ENCODE measurements at places on chromosomes 5 and 9.
A peak's percentile ranks its signal among the peaks of the same experiment; 100 is the strongest.

- no peak for DNase-seq
Measured at GRCh38 chr9:129879103-129879699, 43.9 kb downstream of the USP20 start.

DNA sequence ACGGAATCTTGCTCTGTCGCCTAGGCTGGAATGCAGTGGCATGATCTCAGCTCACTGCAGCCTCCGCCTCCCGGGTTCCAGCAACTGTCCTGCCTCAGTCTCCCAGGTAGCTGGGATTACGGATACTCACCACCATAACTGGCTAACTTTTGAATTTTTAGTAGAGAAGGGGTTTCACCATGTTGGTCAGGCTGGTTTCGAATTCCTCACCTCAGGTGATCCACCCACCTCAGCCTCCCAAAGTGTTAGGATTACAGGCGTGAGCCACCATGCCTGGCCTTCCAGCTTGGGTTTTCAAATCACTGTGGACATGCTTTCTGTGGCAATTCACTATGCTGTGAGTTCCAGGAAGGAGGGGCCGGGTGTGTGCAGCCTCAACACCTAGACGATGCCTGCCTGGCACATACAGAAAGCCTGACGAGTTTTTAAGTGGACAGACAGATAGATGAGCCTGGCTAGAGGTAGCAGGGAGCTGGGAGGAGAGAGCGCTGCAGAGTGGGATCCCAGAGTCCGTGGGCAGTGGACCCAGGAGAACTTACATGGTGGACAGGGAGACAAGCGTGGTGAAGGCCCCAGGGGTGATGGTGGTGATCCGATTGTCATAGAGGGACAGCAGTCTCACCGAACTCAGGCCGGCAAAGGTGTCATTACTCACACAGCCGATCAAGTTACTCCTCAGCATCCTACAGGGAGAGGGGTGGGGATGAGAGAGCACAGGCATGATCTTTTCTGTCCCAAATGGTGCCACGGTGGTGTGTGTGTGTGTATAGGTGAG lies 173.4 kb upstream of the PANK3 start:
- peak; percentile 15 for DNase-seq

GRCh38 chr5:78816143-78816765 lies 167.7 kb upstream of the LHFPL2 start:
- DNase-seq, result no peak

DNA sequence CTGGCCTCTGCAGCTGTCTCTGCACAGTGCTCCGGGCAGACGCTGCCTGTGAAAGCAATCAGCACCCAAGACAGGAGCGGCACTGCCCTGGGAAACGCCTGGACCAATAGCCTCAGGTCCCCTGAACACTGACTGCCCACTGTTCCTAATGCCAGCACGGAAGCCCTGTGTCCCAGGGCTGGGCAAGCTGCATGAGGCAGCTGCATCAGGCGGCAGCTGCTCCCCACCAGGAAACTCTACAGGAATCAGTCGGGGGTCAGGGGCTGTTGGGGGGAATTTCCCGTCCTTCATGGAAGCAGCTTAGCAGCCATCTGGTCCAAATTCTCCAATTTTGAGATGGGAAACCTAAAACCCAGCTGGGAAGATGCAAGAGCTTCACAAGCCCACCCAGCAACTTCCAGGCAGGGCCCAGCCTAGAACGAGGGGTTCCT lies 118.6 kb downstream of the VAV2 start:
- DNase-seq, result no peak

DNA sequence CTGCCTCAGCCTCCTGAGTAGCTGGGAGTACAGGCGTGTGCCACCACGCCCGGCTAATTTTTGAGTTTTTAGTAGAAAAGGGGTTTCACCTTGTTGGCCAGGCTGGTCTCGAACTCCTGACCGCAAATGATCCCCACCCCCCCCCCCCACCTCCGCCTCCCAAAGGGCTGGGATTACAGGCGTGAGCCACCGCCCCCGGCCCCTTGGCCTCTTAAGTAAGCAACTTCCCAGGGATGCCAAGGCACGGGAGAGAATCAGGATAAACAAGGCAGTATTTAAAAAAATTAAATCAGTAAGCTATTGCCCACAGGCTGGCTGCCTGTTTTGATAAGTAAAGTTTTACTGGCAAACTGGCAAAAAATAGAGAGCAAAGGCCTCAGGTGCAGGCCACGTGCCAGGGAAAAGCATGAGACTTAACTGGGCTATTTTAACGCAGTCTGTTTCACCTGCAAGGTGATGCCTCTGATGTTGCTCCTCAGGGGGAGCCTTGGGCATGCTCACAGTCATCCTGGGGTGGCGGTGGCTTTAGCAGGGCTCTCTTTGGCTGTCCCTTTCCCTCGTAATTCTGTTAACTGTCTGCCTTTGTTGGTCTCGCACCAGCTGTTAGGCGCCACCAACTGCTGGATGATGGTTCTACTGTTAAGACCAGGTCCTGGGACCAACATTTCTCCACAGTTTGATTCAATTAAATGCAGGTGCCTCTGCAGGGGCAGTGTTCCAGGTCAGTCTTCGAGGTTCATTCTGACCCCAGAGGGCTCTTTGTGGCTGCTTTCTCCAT lies 19.4 kb upstream of the RNF130 start:
- DNase-seq, result peak; percentile 49

DNA sequence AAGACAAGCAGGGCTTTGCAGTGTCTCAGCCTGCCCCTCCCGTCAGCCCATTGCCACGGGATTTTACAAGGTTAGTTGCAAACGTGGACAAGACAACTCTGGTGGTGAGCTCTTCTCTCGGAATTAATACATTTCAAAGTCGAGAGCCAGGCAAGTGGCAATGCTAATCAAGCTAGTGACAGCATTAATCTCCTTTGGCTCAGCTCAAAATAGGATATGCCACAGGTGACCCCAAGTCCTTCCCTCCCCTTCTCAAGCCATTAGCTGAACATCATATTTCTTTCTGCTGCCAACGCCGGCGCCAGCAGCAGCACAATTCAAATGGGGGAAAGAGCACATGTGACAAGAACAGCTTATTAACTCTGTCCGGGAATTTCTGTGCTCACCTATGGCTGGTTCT lies 190.1 kb downstream of the ATPSCKMT start:
- DNase-seq, result no peak

DNA sequence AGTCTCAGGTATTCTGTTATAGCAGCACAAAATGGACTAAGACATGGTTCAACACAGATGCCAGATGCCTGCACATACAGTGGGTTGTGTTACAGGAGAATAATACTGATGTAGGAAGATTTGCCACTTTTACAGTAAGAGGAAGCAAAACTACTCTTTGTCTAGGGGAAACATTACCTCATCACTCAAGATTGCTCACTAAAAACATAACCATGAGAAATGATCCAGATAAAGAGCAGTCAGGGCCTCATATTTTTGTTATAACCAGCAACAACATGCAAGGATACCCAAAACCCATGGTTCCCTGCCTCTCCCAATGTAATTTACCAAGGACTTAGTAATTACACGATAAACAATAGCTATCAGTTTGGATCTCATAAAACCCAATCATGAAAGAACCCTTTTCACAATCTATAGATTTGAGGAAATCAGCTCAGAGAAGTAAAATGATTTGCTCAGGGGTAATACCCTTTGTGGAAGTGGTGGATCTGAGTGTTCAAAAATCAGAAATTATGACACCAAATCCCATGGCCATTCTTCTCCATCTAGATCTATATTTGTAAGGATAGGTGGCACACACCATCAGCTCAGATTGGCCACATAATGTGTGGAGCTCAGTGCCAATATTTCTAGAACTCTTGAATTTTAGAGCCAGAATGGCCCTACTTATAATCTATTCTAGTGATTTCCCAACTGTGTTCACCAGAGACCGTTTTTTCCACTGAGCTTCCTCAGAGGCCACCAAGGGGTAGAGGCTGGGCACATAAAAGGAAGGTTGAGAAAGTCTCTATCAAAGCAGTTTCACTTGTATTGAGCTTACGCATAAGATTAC lies 27.8 kb downstream of the DPYSL3 start:
- DNase-seq, result no peak

DNA sequence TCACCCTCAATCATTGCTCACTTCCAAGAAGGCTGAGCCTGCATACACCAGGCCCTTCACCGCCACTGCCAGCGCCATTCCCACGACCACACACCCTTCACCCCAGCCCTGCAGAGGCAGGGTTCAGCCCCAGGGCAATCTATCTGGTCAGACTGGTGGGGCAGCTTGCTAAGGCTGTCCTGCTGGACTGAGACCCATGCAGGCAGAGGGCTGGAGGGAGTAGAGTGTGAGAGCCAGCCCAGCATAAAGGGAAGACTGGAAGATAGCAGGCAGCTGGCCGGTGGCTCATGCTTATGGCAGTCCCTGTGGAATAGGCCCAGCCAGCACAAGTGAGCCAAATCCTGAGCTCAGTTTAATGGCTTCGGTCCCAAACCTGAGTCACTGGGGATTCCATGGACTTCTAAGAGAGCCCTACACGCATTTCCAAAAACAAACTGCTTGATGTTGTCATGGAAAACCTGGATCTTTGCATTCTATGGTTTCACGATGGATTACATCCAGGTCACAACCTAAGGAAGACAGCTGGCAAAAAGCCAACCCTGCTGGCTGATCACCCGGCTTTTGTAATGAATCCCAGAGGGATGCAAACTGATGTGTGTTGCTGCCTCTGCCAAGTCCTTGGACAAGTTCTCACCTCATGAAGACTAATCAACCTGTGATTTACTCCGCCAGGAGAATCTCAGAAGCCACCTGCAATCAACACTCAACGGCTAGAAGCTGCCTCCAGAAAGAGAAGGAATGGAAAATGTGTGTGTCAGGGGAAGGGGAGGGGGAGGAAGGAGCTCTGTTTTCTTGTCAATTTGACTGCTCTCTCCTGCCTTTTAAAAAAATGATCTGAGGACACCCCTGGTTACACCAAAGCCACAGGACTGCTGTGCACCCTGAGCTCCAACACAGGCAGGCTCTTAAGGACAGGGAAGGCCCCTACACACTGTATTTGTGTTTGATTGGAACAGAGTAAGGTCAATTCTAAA lies 143.6 kb downstream of the LHFPL2 start:
- peak; percentile 52 for DNase-seq

DNA sequence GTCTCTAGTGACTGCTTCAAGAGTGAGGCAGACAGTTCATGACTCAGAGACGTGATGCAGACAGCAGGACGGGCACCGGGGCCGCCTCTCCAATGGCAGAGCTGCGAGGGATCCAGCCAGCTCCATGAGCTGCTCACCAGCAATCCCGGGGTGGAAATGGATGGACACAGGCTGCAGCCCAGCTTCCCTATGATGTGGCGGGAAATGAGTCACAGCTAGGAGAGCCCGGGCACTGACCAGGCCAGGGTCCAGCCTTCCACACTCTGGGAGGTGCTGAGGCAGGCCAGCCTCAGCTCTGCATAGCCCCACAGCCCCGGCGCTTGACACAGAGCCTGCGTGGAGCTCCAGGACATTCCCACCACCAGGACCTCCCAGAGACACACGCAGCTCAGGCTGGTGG lies 244.8 kb upstream of the IRX2 start:
- no peak for DNase-seq

- DNase-seq, result no peak
Measured at GRCh38 chr5:39395521-39395920, 29.3 kb downstream of the DAB2 start.

- DNase-seq, result no peak
Measured at GRCh38 chr5:79831381-79832309, 142.0 kb downstream of the CMYA5 start.

DNA sequence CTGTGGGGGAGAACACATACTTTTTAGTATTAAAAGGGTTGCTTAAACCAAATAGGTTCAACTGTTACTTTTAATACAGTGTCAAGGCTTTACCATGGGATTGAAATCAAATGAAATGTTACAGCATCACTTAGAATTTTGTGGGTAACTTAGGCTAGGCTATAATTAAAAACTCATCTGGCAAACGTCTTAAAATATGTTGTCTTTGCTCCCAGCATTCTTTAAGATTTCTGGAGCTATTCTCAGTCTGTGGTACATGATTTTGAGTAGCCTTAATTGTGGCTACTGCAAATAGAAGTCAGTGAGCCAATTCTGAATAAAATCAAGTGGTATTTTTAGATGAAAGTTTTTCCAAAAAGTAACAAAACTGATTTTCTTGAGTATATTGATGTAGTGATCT lies 30.7 kb downstream of the UHRF2 start:
- DNase-seq, result no peak

DNA sequence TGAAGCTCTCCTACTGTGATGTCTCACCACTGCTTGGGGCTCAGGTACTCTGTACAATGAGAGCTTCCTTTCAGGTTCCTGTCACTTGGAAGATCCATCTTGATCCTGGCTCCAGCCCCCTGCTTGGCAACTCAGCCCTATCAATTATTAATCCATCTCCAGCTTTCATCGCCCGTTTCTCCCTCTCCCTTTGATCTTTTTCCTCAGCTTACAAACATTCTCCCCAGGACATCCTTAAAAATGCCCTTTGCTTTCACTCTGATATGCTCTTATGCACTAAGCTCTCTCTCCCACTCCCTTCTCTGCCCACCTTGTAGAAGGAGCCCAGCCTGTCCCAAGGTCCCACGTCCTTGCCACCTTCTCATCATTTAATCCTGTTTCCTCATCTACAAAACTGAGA lies 109.0 kb downstream of the FRMD3 start:
- no peak for DNase-seq

GRCh38 chr5:164728733-164729132 lies 1223.3 kb downstream of the MAT2B start:
- DNase-seq, result no peak

- DNase-seq, result peak; percentile 81
Measured at GRCh38 chr5:61658592-61659008, 326.5 kb downstream of the ZSWIM6 start.

DNA sequence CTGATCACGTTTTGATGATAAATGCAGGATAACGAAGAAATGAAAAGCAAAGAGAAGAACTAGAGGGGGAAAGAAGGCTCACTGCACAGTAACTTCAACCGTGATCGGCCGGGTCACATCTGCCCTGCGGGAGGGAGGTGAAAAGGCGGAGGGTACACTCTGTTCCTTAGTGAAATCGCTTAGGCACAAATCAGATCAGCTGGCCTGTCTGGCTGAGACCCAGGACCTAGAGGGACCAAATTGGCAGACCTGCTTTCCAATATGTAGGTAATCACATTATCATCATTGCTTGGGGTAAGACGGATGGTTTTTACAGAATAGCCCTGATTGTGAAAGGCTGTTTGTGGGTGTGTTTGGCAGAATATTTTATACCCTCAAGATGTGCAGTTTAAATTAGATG lies 82.2 kb downstream of the SLC28A3 start:
- no peak for DNase-seq

DNA sequence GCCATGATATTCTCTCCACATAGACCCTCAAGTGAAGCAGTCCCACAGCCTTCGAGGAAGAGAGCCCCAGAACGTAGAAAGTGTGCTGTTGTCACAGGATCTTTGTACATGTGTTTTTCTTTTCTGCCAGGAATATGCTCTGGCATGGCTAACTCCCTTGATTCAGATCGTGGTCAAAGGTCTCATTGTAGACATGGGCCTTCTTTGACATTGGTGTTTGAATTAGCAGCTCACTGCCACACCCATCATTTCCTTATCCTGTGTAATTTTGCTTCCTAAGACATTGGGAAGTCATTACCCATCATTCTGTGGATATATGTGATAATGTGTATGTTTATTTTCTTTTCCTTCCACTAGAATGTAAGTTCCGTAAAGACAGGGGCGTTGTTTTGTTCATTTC lies 25.5 kb downstream of the MTRR start:
- no peak for DNase-seq

GRCh38 chr5:51632027-51632426 lies 248.8 kb downstream of the ISL1 start:
- DNase-seq, result no peak
